ENCODE measurements at places on chromosomes 3 and 15.

DNA sequence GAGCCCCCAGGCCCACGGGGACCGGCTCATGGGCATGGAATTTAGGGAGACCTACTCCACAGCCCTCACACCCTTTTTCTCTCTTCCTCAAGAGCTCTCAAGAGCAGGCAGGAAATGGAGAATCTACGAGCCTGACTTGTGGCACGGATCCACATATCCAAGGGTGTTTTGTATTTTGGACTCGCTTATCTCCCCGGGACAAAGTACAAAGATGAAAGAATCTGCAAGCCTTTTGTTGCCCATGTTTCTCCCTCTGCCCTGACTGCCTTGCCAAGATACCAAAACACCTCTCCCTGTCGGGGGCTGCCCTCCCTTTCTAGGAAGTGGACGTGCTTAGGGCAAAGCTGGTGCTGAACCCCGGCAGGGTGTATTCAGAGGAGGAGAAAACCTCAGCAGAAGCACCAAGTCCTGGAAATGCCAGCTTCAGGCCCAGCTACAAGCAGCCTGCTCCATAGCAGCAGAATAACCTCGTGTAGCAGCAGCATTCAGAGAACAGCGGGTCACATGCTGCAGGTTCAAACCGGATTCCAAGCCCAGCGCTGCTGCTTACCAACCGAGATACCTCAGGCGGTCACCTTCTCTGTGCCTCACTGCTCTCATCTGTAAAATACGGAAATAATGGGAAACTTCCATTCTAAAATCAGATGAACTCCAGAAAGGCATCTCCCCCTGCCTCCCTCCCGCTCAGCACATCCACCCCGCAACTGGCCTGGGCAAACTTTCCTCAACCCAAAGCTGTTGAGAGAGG lies 35.2 kb downstream of the DNASE1L3 start:
- DNase-seq = no peak

DNA sequence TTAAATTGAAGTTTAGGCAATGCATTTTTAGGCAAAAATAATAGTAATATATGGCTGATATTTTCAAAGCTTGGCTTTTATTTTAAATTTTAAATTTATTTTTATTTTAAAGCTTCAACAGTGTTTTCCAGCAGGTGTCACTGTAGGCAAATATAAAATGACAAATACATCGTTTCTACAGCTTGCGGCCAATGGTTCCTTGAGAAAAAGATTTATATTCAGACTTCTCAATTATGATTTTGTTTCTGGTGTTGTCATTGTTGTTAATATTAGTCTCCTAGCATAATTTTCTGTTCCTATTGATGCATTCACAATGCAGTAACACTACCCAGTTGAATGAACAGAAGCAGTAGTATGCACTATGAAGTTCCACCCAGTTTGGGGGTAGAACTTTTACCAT lies 220.7 kb upstream of the DNAJC19 start:
- DNase-seq = no peak

- DNase-seq = peak; percentile 19
Measured at GRCh38 chr15:74399511-74400312, 32.3 kb upstream of the CYP11A1 start.

GRCh38 chr3:86175051-86175536 lies 815.9 kb downstream of the VGLL3 start:
- DNase-seq = no peak

DNA sequence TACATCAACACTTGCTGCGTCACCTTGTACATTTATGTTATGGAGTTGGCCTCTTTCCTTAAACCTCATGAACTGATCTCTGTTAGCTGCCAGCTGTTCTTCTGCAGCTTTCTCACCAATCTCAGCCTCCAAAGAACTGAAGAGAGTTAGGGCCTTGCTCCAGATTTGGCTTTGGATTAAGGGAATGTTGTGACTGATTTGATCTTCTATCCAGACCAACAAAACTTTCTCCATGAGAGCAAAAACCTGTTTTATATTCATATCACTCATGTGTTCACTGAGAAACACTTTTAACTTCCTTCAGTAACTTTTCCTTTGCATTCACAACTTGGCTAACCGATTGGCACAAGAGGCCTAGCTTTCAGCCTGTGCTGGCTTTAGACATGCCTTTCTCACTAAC lies 1156.0 kb upstream of the CADM2 start:
- no peak for DNase-seq

GRCh38 chr15:57559875-57560274 lies 31.8 kb upstream of the MYZAP start:
- DNase-seq = peak; percentile 65

DNA sequence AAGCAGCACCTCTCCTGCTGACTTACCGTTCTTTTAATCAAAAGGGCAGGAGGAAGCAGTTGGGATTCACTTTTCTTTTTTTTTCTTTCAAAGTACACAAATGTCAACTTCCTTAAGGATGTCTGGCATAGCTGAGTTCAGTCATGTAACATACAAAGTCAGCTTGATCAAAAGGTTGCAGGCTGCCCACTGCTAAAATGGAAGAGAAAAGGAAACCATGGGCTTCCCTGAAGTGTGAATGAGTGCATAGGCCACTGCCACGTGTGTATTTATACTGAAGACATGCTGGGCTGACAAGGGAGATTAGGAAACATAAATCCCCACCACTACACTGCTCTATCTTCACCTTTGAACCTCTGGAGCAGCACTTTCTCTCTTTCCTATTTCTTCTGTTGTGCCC lies 312.5 kb downstream of the TIGIT start:
- no peak for DNase-seq

- DNase-seq = peak; percentile 83
Measured at GRCh38 chr3:16842272-16843270, 42.2 kb upstream of the PLCL2 start.

DNA sequence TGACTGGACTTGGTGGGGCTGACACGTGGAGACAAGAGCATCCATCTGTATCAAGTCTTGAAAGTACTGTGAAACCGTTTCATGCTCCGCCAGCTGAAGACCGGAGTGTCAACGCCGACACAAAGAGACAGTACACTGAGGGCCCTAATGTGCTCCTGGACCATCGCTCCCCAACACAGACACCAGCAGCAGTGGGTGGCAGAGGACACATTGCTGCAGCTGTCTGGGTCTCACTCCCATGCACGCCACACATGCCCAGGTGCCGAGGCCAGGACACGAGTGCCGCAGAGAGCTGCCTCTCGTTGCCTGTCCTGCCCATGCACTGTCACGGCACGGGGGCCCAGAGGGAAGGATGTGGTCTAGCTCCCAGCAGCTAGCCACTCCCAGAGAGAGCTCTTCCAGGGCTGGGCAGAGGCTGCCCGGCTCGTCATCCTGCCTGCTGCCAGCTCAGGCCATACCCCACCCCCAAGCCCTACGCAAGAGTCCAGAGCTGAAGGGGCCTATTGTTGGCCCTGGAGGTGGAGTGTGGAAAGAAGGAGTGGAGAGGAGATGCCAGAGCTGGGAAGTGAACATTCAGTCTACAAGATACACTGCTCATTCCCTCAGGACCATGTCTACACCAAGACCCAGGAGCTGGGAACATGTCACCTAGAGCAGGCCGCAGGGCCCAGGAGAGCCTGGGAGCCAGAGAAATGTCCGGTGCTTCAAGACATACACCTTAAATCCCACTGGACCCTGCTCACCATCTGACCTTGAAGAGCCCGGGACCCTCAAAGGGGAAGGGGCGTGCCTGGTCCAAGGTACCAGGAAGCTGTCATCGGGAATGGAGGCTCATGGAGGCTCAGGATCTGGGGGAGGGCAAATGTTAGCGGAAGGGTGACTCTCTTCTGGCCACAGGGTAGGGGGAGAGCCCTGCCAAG lies 7.7 kb downstream of the TNK2 start:
- DNase-seq = no peak

GRCh38 chr3:87501076-87501475 lies 224.7 kb upstream of the POU1F1 start:
- no peak for DNase-seq

GRCh38 chr3:120203016-120203415 lies 82.0 kb downstream of the GPR156 start:
- DNase-seq = no peak
